ENCODE measurements at places on chromosomes 5 and 9.

DNA sequence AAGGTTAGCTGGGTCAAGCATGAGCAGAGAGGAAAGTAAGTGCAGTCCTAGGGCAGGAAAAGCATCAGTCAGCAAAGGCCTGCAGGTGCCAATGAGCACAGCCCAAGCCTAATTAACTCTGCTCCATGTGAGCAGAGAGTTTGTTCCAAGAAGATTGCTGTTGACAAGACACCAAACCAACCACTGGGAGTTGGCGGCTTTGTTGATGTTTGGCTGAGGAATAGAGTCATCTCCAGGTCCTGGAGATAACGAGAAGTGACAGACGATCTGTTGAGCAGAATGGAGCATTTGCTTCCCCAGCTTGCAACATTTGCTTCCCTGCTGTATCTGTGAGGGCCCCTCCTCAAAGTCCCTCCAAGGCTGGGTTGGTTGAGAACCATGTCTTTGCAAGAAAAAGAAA, 68.2 kb downstream of the FAM114A2 start:
- DNase-seq: no peak

GRCh38 chr5:179852993-179853547, 5.5 kb downstream of the MRNIP start:
- no peak for DNase-seq

DNA sequence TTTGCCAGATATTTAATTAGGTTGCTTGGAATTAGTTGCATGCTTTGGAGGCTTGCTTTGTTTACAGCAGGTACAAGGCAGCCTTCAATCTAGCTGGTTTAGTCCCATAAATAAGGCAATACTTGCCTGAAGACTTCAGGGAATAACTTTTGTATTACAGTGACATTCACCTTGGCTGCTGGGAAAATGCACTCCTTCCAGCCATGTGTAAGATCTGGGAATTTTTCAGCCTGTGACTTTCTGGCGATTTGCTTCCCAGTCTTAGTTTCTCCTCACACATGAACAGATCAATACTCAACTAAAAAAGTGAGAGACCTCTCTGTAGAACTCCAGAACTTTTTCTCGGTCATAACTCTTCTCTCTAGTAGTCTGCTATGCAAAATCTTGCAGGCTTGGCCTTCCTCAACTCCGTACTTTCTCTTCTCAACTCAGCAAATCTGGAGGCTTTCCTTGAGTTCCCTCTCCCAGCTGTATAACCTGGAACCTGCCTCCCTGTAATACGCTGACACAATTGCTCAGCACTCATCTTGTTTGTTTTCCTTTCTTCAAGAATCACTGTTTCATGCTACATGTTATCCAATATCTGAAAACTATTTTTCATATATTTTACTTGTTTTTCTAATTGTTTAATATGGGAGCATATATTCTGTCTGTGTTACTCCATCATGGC, 173.0 kb downstream of the MSX2 start:
- DNase-seq: no peak

DNA sequence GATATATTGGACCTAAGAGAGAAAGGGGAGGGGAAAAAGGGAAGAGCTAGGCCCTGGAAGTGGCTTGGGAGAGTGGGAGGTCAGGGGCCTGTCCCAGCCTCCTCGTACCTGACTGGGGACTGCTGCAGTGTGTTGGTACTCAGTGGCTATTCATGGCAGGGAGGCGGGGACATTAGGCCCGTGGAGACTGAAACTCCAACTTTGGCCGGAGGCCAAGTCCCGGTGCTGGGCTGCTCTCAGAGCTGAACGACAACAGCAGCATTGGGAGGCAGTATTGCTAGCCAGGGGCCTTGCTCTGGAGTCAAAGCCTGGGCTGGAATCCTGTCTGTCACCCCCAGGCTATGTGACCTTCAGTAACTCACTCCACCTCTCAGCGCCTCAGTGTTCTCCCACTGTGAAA, 37.8 kb downstream of the NEURL1B start:
- peak; percentile 56 for DNase-seq

DNA sequence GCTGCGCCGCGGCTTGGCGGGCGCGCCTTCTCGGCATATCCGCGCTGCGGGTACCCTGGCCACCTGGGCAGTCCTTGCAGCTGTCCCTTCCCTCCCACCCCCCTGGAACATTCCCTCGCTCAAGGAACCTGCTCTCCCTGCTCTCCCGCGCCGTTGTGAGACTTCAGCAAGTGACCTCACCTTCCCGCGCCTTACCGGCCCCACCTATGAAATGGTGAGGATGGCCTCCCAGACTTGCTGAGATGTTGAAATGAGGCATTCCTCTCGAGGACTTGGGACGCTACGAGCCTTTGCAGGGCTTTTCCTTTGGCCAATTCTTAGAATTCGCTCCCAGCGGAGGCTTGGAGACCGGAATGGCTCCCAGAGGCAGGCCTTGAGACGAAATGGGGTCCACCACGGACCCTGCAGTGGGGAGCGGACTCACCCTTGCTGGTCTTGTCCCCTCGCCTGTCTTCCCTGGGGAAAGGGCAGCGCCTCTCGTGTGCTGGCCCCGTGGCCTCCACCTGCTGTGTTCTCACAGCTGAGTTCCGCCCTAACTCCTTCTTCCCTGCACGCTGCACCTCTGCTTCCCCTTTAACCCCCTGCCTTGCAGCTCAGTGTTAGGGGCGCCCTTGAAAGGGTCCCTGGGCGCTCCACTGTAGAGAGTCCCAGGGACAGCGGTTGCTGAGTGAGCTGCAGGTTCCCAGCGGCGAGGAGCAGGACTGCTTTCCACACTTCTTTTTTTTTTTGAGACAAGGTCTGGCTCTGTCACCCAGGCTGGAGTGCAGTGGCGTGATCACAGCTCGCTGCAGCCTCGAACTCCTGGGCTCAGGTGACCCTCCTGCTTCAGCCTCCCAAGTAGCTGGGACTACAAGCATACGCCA, 907 bp downstream of the HMCN2 start:
- no peak for DNase-seq

DNA sequence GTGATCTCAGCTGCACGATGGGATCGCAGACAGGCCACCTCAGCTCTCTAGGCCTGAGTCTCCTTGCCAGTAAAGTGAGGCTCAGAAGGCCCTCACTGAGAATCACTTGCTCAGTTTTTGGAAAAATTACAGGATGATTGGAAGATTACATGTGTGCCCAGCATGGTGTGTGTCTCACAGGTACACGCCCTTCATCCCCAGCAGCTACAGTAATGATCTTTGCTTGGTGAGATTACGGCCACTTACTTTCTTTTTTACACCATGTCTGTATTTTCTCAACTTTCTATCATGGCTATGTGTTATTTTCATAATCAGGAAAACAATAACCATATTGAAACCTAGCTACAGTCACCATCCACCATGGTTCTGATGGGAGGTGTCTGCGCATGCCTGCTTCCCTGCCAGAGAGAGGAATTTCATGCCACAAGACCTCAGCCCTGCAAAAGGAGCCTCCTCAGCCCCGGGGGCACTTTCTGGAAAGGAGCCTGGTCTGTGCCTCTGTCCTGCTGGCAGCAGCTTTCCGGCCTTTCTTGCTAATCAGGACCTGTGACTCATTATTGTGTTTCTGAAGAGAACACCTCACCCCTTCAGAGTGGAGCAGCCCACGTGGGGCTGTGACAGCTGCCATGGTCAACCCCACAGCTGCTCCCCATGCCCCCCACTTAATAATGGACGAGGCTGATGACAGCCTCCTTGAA, 64.2 kb upstream of the OLFM1 start:
- no peak for DNase-seq

- DNase-seq: no peak
Observed at GRCh38 chr9:124795881-124796431, 19.0 kb downstream of the OLFML2A start.

DNA sequence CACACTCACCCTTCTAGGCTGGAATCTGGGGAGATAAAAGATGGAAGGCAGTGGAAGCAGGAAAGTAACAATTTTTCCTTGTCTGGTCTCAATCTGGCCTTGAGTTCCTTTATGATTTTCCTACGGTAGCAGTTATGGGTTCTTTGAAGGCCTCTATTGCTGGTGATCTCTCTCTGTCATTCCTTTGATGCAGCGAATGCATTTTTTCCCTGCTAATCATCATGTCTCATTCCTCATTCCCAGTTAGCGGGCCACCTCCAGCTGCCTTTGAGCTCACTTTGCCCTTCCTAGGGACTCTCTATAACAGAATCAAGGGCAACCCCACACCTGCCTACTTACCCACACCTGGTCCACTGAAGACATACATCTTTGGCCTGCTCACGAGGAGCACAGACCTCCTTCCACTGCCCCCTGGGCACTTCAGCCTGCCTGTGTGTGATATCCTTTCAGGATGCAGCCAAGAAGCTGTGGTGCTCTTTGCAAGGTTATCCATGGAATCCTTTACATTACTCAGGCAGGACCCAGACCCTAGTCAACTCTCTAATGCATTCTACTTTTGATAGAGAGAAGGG, 191.7 kb downstream of the DRD1 start:
- no peak for DNase-seq

DNA sequence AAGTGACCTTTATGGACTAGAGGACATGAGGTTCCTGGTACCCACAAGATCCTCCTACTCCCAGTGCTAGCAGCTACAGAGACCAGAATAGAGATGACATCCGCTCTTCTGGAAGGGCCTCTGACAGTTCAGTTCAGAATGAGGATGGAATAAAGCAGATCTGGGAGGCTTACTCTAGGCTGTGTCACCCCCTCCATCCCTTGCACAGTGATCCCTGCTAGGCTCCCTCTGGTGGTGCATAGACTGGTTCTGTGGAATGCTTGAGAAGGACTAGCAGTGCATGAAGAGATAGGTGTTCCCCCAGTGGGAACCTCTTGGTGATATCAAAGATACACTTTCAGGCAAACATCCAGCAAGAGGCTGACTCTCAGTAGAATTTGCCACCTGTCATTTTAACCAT, 83.0 kb downstream of the NPR3 start:
- no peak for DNase-seq

- peak; percentile 15 for DNase-seq
Observed at GRCh38 chr5:151183456-151184245, 26.1 kb upstream of the ANXA6 start.

GRCh38 chr9:123960965-123961364, 31.0 kb upstream of the DENND1A start:
- DNase-seq: no peak

- DNase-seq: no peak
Observed at GRCh38 chr9:36037549-36038122, 923 bp downstream of the RECK start.

- no peak for DNase-seq
Observed at GRCh38 chr5:173003360-173003759, 19.8 kb downstream of the ATP6V0E1 start.

DNA sequence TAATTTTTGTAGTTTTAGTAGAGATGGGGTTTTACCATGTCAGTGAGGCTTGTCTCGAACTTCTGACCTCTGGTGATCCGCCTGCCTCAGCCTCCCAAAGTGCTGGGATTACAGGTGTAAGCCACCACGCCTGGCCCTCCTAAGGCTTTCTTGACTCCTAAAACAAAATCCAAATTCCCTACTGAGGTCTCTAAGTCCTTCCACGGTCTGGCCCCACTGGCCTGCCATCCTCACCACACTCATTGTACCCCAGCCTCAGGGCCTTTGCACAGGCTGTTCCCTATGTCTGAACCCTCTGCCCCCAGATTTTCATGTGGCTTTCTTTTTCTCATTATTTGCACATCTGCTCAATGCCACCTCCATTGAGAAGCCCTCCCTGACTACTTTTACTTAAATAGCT, 34.7 kb upstream of the MVB12B start:
- DNase-seq: no peak

GRCh38 chr5:14218480-14218879, 75.3 kb downstream of the TRIO start:
- DNase-seq: no peak

GRCh38 chr9:107480386-107480789, 9.2 kb downstream of the KLF4 start:
- no peak for DNase-seq

DNA sequence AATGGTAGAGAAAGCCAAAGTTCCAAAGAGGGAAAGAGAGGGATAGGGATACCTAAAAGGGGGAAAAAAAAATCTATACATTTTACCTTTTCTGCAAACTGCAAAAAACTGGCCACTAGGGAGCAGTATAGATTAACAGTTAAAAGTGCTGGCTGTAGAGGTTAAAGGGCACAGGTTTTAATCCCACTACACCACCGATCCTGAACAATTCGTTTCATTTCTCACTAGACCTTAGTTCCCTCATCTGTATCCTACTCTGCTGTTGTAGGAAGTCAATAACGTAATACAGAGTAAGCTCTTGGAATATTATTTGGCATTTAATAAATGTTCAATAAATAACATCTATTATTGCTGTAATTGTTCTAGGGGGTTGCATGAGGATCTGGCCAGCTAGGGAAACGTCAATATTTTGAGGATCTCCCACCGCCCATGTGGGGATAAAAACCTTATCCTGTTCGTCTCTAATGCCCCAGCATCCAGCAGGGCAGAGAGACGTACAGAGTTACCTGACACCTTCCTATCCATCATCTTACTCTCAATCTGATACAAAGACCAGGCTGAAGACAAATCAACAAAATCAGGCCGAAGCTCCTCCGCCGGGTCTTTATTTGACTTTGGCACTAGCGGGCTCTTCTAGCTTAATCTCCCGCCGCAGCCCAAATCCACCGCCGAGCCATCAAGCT, 757 bp downstream of the CDC26 start:
- DNase-seq: peak; percentile 59

DNA sequence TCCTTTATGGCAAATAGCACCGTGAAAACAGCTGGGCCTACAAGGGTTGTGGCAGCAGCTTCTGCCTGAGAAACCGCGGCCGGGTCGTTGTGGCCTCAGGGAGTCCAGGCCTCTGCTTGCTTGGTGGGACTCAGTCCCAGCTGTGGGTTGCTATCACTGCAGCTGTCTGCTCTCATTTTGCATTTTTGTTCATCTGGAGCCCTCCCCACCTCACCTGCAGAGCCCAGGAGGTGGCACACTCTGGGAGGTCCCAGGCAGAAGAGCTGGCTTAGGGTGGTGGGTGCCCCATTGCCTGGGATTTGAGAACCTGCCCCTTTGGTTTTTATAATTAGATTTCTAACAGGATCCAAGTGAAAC, 138.4 kb downstream of the GADD45G start:
- DNase-seq: no peak

- DNase-seq: no peak
Observed at GRCh38 chr9:10855847-10856246, 243.0 kb upstream of the PTPRD start.

DNA sequence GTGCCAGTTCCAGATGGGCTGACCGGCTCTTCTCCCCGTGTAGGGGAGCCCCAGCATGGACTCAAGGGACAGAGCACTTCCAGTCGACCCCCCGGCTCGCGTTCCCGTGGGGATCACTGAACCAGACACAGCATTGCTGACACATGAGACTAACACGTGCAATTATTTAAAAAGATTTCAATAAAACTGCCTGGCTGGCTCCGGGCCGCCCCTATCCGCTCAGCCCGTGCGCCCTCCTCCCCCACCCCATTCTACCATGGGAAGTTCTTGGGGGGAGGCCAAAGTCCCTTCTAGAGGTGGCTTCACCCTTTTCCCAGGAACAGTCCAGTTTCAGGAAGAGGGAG, 4.7 kb downstream of the TESK1 start:
- DNase-seq: no peak

DNA sequence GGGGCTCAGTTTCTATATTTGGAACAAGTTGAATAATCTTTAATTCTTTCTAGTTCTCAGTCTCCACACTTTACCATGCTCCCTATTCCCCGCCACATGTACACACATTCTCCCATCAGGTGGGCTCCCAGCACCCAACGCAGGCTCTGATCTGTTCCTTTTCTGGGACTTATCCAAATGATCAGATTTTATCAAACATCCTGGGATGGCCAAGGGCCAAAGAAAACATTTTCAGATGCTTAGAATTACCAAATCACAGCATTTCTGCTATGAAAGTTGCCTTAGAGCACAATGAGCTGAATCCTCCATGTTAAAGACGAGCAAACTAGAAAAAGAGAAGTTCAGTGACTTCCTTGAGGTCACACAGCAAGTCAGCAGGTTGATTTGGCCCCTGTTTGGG, 153.4 kb downstream of the SEC61B start:
- DNase-seq: no peak

GRCh38 chr5:160458806-160459800, 37.4 kb downstream of the PTTG1 start:
- DNase-seq: no peak

Measured in NCI-H2029 treated with DMSO at 0.1 percent for 48 hours (cell line).